ENCODE measurements at places on chromosomes 1 and 21.

GRCh38 chr1:7299329-7299799, 471.7 kb upstream of the VAMP3 start:
- no peak for DNase-seq

GRCh38 chr1:179883040-179883744, 1.1 kb downstream of the TOR1AIP1 start:
- no peak for DNase-seq

DNA sequence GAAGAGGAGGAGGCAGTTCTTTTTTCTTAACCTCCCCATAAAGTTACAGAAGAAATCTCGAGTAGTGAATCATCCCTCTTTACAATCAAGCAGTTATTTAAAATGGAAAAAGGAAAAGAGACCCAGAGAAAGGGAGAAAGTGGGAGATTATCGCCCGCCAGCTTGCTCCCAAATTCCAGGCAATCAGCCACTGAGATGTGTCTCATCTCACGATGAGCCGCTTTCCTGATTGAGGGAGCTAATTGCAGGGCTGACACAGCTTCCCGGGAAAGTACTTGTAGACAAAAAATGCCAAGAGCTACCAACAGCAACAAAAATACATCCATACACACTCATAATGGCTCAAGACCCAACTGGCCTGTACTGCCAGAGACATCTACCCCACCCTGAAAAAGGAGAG, 191.6 kb upstream of the ZC3H12A start:
- no peak for DNase-seq

- DNase-seq, result no peak
These were observed 499.1 kb upstream of the USP24 start for GRCh38 chr1:55714230-55714629.

GRCh38 chr1:99621340-99621901, 24.5 kb upstream of the PALMD start:
- DNase-seq, result no peak

DNA sequence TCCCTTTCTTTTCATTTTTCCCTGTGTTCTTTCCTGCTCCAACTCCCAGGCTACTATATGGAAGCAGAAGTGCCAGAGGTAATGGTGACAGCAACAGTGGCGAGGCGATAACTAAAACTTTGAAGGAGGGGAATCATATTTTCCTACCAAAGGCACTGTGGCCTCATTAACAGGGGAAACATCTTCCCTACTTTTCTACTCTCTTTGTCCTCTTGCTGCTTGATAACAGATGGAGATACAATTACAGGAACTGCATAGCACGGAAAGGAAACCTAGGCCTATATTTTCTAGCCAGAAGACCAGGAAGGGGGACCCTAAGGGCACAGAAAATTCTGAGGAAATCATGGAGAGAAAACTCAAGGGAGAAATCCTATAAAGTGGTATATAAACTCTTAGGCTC, 42.3 kb downstream of the SASS6 start:
- no peak for DNase-seq

DNA sequence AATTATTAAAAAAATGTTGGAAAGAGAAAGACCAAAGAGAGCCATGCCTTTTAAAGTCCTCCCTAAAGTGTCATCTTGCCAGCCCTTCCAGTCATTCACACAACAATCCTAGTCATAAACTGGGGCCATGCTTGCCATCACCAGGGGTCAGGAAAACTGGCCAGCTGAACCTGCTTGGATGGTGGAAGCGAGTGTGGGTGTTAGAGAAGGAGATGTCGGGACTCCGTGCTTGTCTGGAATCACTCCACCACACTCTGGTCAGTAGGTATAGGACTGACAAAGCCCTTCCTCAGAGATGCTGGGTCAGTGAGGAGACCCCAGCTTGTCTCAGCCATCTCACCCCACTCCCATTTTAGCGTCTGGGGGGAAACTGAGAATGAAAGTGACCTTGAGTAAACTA, 3.3 kb upstream of the HAPLN2 start:
- no peak for DNase-seq

DNA sequence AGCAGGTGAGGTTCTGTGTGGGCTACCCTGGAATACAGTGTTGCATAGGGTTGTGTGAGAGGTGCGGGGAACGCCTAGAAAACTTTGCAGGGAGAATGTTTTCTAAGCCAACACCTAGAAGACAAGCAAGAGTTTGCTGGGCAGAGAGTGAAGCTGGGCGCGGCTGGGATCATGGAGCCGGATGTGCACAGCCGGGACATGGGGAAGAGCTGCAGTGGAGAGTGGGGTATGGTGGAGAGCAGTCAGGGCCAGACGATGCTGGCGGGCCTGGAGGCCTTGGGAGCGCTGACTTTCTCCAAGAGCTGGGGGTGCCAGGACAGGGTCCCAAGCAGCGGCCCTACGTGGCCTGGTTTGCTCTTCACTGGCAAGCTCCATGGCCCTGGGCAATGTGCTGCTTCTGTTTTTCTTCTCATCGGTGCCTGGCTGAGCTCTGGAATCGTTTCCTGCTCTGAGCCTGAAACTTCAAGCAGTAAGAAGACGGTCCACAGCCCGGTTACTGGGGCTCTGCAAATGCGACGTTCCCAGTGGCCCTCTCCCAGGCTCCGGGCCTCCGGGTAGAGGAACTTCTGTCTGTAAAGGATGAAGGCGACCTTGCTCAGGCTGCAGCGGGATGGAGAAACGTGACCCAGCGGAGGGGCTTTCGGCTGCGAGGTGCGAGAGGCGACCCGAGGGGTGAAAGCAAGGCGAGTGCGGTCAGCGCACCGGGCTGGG, 51.9 kb upstream of the CD34 start:
- no peak for DNase-seq

DNA sequence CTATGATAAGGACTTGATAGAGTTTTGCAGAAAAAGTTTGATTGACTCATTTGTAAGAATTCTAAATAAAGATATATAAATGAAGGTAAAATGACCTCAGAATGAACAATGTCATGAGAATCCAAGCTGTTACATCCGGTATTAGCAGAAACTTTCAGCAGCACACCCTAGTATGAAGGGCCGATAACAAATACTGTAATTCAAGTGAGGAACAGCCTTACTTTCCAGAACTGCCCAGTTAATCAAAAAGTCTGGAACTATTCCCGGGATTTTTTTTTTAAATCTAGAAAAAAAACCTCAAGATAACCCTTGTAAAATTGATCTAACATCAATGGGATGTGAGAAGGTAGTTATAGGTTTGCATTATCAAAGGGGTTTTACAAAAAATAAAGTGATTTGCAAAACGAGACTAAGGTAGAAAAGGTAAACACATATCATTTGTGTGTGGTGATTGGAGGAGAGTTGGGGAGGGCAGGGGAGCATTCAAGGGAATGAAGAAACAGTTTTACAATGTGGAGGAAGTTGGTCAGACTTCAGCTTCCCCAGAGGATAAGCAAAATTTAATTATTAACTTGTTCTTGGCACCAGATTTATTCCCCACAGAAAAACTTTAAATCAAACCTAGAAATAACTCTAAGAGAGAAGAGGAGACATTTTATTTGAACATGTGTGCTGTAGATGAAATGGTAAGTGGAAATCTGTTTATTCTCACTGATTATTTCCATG, 75.9 kb upstream of the VCAM1 start:
- no peak for DNase-seq
